CD4-positive, alpha-beta T cell treated with Interferon gamma for 1 hour (primary cell): ENCODE measurements at places on chromosomes 3 and 15.

- no peak for DNase-seq
Measured at GRCh38 chr3:43531835-43532234, 90.0 kb downstream of the ANO10 start.

DNA sequence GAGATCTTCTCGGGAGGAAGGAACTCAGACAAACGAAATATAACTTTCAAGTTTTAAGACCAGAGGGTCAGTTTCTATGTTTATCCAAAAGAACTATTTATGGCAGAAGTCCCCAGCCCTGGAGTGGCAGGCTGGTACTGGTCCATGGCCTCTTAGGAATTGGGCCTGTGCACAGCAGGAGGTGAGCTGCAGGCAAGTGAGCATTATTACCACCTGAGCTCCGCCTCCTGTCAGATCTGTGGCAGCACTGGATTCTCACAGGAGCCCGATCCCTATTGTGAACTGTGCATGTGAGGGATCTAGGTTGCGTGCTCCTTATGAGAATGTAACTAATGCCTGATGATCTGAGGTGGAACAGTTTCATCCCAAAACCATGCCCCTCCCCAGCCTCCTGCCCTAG lies 14.3 kb upstream of the HPS3 start:
- no peak for DNase-seq

GRCh38 chr3:30680789-30681648 lies 74.6 kb downstream of the TGFBR2 start:
- DNase-seq, result no peak

DNA sequence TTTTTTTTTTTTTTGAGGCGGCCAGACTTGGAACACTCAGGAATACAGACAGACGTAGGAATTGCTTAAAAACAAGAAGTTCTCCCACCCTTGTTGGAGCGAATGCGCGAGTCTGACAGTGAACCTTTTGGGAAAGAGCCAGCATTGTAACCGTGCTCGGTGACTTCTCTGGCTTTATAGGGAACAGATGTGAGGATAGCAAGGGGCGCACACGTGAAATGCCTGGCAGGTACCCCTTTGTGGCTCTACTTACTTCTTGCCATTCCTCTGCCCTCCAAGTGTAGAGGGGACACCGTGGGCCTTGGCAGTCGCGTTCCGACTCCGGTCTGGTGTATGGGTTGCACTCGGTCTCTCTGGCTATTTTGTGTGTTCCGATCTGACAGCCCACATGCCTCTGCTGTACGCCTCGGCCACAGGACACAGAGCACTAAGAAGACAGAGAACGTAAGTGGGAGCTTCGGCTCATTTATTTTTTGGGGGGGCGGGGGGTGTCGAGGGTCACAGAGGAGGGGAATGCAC lies 126.4 kb downstream of the ADAMTS9 start:
- no peak for DNase-seq

- DNase-seq, result no peak
Measured at GRCh38 chr15:82646250-82647044, 716 bp downstream of the CPEB1 start.

- no peak for DNase-seq
Measured at GRCh38 chr15:35440265-35440664, 105.7 kb downstream of the DPH6 start.

DNA sequence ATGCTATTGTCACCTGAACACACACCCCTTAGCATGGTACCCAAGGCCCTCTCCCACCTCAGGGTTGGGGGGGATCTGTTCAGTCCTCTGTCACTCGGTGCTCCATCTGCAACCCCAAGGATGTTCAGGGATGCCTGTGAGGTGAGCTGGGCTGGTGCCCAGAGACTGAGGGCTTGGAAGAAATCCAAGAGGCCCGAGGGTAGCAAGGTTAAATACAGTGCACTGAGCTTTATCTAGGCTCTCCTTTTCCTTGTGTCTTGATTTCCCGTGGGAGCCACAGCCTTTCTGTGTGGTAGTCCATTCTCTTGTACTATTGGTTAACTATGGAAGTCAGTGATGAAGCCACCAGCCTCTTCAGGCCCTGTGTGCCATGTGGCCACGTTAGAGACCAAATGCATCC lies 18.7 kb upstream of the WNT5A start:
- no peak for DNase-seq

GRCh38 chr3:157858821-157859220 lies 247.4 kb downstream of the SHOX2 start:
- DNase-seq, result no peak

DNA sequence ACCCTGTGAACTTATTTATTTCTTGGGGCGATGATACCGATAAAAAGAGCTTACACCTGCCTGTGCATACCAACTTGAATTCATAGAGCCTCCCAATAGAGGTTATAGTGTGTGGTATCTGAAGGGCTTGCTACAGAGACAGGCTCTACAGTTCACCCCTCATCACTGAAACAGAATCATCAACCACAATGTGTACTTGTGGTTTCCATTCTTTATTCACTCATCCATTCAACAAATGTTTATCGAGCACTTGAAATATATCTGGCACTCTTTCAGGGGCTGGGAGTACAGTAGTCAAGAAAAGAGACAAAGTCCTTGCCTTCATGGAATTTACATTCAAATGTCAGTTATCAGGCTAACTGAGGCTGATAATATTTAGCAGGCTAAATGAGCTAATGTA lies 134.4 kb upstream of the SKOR1 start:
- DNase-seq, result no peak
